ENCODE measurements at places on chromosomes 2 and 18.

- H3K36me3 ChIP-seq: no peaks in the 10 kb centered on the region
- no peak overlapping the region for H3K27ac ChIP-seq
- no peaks in the 10 kb centered on the region for H3K27me3 ChIP-seq
Measured at GRCh38 chr2:70403267-70404053, 101.6 kb upstream of the FAM136A start.

DNA sequence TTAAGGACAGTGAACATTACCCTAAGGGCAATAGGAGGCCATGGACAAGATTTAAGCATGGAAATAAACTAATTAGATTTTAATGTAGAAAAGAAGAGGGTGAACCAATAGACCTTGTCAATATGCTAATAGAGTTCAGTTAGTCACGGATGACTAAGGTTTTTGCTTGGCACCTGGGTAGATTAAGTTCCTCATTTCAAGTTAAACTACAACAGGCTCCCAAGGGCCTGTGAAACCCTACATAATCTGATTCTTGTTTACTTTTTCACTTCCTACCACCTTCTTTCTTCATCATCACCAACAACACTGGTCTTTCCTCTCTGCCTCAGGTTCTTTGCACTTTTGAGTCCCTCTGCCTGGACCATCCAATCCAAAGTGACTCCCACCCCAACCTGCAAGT is 14.8 kb downstream of the SP110 start:
- H3K4me3 ChIP-seq: no peak overlapping the region
- no peak overlapping the region for H3K27ac ChIP-seq
- H3K27me3 ChIP-seq: no peaks in the 10 kb centered on the region
- DNase-seq: no peak

DNA sequence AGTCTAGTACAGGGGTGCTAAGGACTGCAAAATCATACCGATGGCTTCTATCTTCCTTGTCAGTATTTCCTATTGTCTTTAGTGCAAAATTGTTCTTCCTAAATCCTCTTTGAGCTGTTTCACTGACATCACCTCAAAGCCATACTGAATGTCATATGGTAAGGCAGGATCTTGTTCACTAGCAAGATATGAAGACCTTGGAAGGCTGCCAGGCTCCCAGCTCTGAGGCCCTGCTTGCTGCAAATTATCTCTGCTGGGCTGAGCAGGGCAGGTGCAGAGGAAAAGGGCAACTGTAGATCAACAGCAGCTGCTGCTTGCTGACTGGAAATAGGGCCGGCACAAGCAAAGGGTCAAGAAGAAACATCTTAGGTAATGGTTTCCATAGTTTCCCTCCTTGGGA is 58.2 kb downstream of the PMAIP1 start:
- H3K4me1 ChIP-seq: no peaks in the 10 kb centered on the region
- H3K27ac ChIP-seq: no peak overlapping the region
- no peaks in the 10 kb centered on the region for H3K36me3 ChIP-seq
- no peak overlapping the region for H3K4me3 ChIP-seq
- DNase-seq: no peak

DNA sequence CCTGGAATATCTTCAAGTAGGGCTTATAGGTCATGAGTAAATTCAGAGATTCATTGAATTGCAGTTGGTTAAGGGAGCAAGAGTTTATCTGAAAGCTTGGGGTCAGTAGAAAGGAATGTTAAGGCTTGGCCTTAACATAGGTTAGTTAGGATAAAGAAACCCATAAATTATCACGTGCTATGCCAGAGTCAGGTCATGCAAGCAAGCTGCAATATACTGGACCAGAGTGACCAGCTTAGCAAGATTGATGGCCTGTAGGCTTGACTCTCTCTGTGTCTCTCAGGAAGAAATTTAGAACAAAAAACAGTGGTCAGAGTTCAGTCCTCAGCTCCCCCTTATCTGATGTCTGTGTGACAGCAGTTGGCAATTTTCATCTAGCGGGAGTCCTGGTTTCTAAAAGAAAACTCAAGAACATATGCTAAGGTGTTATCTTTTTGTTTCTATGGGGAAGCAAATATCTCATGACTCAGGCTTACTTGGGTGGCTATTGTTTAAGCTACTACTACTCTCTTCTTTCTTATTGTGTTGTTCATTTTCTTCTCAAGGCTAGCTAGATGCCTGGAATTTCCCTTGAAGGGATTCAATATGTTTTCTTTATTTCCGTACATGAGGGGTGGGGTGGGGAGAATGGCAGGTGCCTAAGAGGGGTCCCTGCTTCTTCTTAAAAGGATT is 28.7 kb upstream of the MARCO start:
- DNase-seq: no peak
- H3K27ac ChIP-seq: no peak overlapping the region
- H3K27me3 ChIP-seq: no peaks in the 10 kb centered on the region

- no peak overlapping the region for H3K27ac ChIP-seq
- no peaks in the 10 kb centered on the region for H3K4me1 ChIP-seq
- H3K4me3 ChIP-seq: no peak overlapping the region
- H3K36me3 ChIP-seq: no peaks in the 10 kb centered on the region
Measured at GRCh38 chr2:40101131-40101575, 322.1 kb upstream of the THUMPD2 start.

DNA sequence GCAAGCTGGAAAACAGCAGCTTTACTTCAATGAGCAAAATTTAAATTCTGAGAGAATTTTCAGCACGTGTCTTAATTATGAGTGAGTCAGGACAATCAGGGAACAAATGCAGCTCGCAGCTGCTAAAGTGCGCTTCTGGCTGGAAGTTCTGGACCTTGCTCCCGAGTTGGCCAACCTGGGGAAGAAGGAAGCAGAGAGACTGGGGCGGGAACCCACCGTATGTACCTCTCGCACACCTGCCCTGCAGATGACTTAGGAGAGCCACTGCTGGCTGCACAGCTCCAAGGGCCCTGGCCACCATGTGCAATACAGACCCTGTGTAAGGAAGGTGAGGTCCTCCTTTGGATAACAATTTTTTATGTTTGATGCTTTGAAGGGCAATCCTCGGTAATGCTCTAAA is 42.4 kb downstream of the REEP1 start:
- H3K36me3 ChIP-seq: no peaks in the 10 kb centered on the region
- H3K4me3 ChIP-seq: no peak overlapping the region
- H3K27ac ChIP-seq: no peak overlapping the region
- H3K27me3 ChIP-seq: no peaks in the 10 kb centered on the region

DNA sequence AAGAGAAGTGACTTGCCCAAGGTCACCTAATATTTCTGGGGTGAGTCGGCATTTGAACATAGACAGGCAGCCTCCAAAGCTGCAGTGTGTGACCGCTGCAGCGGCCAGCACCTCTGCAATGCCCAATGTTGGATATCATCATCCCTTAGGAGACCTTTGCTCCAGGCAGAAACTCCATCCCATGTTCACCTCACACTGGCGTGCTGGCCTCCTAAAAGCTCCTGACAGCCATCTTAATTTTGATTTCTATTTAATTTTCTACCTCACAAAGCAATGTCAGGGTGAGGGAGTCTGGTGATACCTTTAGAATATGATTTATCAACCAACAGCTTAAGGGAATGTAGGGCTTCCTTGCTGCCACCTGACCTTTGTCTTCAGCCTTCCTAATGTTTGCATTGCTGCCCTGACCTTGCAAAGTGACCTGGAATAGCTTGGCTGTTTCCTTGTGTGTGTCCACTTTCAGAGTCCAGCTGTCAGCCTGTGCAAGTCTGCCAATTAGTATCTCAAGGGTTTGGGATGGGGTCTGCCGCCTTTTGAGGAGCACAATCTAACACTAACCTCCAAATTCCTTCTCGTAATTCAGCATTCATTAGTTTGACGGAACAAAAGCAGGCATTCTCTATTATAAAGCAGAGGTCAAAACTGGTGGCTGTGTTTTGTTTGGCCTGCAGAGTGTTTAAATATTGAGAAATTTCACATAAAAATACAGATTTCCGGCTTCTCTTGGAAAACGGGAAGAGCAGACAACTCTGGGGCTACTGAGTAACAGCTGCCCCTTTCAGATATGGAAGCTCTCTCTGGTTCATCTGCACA is 127.6 kb downstream of the PLEKHM3 start:
- no peak overlapping the region for H3K4me3 ChIP-seq
- H3K4me1 ChIP-seq: no peaks in the 10 kb centered on the region
- H3K27me3 ChIP-seq: no peaks in the 10 kb centered on the region
- no peaks in the 10 kb centered on the region for H3K36me3 ChIP-seq

DNA sequence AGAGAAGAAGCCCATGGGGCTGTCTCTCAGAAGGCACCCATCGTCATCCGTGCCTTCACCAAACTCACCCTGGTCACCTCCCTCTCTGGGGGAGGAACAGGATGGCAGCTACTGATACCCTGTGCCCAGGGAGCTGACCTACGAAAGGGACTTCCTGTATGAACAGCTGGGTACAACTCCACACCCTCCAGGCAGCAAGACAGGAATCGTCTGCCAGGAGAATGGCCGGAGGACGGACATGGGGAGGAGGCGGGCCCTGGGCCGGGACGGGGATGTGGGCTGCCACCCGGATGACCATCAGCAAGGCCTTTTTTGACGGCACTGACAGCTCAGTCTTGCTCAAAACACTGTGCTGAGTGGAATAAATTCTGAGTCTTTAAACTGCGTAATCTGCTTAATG is 243.6 kb downstream of the HDAC4 start:
- peaks cover 4% of the 10 kb centered on the region for H3K4me1 ChIP-seq
- no peak overlapping the region for H3K4me3 ChIP-seq
- no peaks in the 10 kb centered on the region for H3K27me3 ChIP-seq
- H3K27ac ChIP-seq: no peak overlapping the region
- no peaks in the 10 kb centered on the region for H3K36me3 ChIP-seq
- peak; percentile 10 for DNase-seq

DNA sequence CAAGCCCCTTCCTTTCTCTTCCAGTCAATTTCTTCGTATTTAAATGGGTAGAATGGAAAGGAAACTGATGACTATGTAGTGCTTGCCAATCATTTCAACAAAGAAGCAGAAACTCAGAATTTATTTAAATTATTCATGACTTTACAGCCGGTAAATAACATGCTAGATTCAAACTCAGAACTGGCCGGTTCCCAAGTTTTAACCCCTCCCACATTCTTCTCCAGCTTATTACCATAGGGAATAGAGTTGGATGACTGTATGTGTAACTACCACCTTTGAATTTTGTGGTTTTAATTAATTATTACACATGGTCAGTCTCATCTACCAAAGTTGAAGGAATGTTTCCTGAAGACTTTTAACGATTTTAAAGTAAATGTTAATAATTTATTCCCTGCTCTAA is 819.3 kb upstream of the LRATD1 start:
- no peak overlapping the region for H3K4me3 ChIP-seq
- no peaks in the 10 kb centered on the region for H3K4me1 ChIP-seq
- no peak for DNase-seq
- H3K27ac ChIP-seq: no peak overlapping the region
- H3K27me3 ChIP-seq: no peaks in the 10 kb centered on the region
- no peaks in the 10 kb centered on the region for H3K36me3 ChIP-seq

DNA sequence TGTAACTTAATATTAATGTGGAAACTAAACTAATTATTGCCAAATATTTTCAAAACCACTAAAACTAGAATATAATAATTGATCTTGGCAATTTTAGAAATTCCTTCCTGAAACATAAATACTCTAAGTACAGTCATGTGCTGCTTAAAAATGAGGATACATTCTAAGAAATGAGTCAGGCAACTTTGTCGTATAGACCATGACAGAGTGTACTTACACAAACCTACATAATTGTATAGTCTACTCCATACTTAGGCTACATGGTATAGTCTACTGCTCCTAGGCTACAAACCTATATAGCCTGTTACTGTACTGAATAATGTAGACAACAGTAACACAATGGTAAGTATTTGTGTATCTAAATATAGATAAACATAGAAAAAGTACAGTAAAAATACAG is 27.6 kb downstream of the FEZ2 start:
- no peaks in the 10 kb centered on the region for H3K4me1 ChIP-seq
- DNase-seq: no peak
- no peak overlapping the region for H3K4me3 ChIP-seq
- no peaks in the 10 kb centered on the region for H3K27me3 ChIP-seq

DNA sequence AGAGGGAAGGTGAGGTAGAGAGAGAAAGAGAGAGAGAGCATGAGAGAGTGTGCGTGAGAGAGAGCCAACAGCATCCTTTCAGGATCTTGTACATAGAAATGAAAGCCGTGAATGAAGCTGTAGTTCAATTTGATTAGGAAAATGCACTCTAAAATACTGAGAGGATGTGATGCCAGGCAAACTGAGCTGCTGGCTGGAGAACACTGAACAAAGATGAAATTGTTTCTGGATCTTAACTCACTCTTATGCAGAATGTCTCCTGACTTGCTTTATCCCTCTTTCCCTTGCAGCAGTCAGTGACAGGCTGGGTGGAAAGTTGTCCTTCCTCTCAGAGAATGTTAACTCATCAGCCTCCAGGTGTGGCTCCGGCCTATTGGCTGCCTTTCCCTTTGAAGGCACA is 10.7 kb downstream of the LYPD1 start:
- H3K4me1 ChIP-seq: no peaks in the 10 kb centered on the region
- no peaks in the 10 kb centered on the region for H3K36me3 ChIP-seq
- no peaks in the 10 kb centered on the region for H3K27me3 ChIP-seq
- no peak overlapping the region for H3K27ac ChIP-seq

DNA sequence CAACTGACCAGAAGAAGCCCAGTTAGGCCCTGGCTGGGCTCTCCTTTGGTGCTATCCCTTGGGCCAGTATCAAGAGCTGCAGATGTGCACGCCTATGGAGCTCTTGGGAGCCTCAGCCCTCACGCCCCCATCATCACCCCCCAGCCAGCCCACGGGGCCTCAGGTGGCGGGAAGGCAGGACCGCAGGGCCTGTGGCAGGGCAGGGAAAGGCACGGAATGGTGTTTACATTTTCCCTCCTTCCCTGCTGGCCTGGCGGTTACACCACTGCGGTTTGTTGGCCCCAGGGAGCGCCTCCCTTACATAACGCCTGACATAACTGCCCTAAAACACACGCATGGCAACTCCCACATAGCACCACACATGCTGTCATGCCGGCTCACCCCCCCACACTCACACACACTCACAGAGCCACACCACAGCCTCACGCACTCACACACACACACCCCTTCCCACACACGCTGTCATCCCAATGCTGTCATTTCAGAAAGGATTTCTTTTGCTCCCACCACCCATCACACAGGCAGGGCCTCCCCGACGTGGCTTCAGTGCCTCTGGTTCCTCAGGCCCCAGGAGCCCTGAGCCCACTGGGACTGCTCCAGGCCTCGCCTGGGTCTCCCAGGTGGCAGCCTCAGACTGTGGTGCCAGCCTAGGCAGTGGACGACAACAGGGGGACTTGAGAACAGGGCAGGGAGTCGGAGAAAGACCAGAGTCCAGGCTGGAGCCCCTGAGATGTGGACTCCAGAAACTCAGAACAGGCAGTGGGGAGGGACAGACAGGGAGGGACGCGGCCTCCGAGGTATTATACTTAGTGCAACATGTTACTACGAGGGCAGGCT is 15.7 kb downstream of the ZFP36L2 start:
- H3K4me3 ChIP-seq: no peak overlapping the region
- no peaks in the 10 kb centered on the region for H3K36me3 ChIP-seq
- H3K4me1 ChIP-seq: no peaks in the 10 kb centered on the region
- DNase-seq: peak; percentile 81
- H3K27me3 ChIP-seq: no peaks in the 10 kb centered on the region

DNA sequence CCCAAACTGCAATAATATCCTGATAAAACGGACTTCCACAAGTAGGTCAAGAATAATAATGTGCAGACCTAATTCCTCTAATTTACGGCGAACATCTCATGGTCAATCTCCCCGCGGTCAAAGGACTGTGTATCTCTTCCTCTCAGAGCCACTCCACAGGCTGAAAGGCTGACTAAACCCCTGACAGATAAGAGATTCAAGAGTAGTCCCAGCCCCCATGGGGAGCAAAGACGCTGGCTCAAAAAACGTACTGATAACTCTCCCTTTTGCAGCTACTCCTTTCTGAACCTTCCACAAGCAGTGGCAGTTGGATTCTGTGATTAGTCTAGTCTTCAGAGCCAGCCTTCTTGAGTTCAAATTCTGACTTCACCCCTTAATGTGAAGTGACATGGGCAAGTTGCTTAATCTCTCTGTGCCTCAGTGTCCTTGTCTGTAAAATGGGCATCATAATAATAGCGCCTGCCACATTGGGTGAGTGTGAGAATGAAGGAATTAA is 19.7 kb upstream of the IL18R1 start:
- no peaks in the 10 kb centered on the region for H3K27me3 ChIP-seq
- H3K27ac ChIP-seq: no peak overlapping the region
